Activated CD8-positive, alpha-beta memory T cell treated with anti-CD3 and anti-CD28 coated beads for 1 hour (primary cell): ENCODE measurements at places on chromosomes 2 and 18.

DNA sequence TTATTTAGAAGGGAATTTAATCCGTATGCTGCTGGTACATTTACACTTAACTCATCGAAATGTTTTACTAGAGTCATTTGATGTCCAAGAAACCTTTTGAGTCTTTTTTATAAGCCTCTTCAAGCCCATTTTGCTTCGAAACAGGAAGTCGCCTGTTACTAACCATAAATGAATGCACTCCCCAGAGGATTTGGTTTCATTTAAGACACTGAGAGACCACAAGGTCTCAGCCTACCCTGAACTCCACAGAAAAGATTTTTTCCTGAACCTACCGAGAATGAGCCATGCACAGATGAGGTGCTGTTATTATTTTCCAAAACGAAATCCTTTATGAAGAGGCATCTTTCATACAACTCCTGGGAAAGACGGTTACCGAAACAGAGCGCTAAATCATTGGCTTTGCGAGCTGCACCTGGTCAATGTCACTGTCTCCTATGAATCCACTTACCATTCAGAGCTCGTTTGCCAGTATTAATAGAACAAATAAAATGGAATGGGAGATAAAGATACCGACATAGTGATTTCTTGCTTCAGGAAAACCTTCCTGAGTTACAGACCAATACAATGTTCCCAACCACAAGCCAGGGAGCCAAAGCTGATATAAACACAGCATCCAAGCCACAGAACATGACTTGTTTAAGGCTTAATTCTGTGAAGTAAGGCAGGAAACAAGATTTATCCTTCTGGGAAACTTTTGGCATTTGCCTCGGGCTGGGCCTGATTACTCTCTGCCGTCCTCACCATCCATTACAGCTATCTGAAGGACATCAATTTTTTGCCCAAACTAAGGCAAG is 382.1 kb downstream of the OSR1 start:
- DNase-seq, result no peak

DNA sequence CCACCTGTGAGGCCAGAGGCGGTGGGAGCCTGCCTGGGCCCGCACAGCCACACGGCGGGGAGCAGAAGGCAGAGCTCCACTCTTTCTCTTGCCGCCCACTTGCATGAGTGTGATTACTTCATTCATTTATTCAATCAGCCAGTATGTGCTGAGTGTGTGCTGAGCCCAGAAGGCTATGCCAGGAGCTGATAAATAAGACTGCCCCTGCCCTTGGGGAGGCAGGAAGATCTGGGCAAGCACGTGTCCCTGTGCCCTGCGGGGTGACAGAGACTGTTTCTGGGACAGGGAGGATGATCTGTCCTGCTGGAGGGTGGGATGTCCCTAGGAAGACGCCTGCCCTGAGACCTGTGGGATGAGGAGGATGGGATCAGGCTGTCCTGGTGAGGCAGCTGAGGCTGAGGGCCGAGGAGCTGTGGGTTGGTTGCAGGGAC is 250.8 kb downstream of the DYSF start:
- DNase-seq, result no peak

DNA sequence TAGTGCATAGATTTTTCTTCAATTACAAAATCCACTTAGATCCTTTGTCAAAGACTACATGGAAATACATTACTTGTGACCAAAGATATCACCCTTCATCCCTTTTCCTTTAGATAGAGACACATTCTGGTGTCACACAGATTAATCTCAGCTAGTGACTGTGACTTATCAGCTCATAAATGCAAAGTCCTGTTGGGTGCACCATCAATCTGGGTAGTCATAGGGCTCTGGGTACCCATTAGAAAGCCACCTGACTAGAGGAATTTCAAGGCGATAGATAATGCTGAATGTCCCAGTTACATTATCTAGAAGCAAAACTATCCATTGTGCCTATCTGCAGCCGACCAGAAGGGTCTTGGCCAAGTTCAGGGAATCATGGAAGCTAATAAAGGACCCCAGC is 2.6 kb upstream of the APOB start:
- DNase-seq, result no peak

GRCh38 chr18:8657873-8658470 is 47.4 kb upstream of the MTCL1 start:
- DNase-seq, result no peak

GRCh38 chr2:1947316-1947715 is 203.0 kb upstream of the PXDN start:
- no peak for DNase-seq

DNA sequence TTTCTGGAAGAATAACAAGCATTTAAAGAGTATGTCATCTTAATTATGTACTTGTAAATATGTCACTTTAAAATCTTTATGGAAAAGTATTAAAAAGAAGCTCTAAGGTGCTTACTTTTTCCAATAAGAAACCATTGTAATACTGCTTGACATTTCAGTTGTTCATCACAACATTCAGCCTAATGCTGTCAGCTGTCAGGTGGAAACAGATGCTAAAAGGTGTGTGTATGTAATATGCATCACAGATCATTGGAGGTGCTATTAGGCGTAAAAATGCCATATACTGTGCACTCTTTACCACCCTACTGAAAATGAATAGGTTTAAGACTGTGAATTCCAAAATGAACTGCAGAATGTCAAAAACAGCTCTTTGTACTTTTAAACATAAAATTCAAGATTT is 40.3 kb downstream of the METTL8 start:
- no peak for DNase-seq

- no peak for DNase-seq
These were observed 76.0 kb upstream of the PELI1 start for GRCh38 chr2:64220265-64220664.

DNA sequence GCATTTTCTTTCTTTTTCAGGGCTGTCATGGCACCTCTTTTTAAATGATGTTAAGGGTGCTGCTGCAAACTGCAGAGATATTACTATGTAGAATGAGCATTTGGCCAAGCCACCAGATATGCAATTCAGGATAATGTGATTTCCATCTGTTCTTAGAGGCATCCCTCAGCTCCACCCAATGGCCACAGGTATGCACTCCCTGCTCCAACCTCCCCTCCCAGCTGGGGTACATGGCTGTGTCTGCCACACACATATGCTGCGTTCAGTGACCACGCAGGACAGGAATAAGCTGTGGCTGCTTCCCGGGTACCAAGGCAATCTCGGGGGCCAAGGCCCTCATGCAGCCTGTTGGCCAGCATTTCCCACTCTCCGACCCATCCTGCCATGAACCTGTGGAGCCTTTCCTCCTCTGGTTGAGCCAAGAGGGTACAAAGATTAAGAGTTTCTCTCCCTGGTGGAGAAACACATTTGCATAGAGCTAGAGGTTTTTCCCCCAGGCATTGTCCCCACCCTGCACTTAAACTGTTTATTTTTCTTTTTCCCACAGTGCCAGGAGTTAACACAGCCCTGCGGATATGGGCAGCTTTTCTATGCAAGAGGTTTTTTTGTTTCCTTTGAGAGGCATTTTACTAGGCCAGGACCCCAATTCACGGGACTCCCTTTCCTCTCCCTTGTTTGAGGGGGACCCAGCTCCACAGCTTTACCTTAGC is 147.0 kb downstream of the GCA start:
- DNase-seq, result no peak

- no peak for DNase-seq
These were observed 242.0 kb downstream of the CALCRL start for GRCh38 chr2:187206071-187206470.

GRCh38 chr2:226531061-226531810 is 268.4 kb downstream of the IRS1 start:
- DNase-seq, result no peak

- DNase-seq, result no peak
These were observed 122.6 kb downstream of the CABLES1 start for GRCh38 chr18:23257686-23258565.

GRCh38 chr18:40882468-40882867 is 1072.6 kb upstream of the PIK3C3 start:
- no peak for DNase-seq

- DNase-seq, result no peak
These were observed 283.7 kb upstream of the VWC2L start for GRCh38 chr2:214127170-214127569.

- DNase-seq, result no peak
These were observed 1.9 kb downstream of the GALNT5 start for GRCh38 chr2:157259386-157259785.

DNA sequence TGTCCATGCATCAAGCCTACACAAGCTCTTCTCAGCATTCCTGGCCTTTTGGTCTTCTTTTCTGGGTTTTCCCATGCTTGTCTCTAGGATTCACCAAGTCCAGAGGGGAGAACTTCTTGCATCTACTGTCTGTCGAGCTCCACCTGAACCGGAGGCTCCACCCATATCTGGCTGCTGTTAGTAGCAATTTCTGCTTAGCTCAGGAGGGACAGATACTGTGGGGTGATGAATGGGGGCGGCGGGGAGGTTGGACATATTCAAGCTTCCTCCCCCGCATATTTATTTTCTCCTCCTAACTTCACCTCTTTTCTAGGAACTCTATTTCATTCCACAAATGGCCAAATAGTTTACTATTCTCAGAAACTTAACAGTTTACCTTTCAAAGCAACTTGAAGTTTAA is 163.5 kb downstream of the PTH2R start:
- no peak for DNase-seq
